Activated CD4-positive, alpha-beta memory T cell treated with anti-CD3 and anti-CD28 coated beads, Interleukin-2, amount 10 ng/mL, durations not matched to agents 7 days and 5 days (primary cell): ENCODE measurements at places on chromosomes 5 and 9. TPM values are rescaled to one million over a fixed set of nuclear protein-coding genes. Genes with fewer than 3 reads are reported as not detected.

Gene ENHO
- total RNA-seq = not detected

Gene PRRC1
- 44.4 TPM for total RNA-seq

Gene TLE4
- total RNA-seq = 38.3 TPM

Gene TIMD4
- total RNA-seq = 2.4 TPM

Gene ADGRD2
- not detected for total RNA-seq

Gene WWC1
- total RNA-seq = not detected

DNA sequence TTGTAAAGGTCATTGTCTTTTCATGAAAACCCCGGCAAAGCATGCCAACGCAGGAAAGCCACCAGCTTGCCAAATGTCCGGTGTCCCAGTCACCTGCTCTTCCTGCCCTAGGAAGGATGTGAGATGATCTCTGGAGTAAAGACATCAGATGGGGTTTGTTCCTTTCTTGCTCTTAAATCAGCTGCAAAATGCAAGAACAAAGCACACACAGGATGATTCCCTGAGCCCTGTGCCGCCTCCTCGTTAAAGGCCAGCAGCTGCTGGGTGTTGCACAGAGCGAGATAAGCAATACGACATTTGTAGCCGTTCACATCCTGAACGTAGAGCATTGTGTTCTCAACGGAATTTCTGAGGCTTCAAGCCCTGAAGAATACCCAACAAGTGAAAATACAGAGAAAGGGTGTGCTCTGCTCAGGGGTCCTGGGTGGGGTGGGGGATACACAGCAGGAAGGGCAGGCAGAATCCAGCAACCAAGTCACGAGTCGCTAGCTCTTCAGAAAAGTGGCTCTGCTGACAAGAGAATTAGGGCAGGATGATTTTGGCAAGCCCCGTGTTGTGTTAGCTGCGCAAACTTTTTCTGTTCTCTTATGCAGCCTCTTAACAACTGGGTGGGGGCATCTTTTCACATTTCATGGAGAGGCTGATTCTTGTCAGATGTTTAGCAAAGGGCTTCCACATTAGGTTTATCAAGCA is 229.2 kb upstream of the MAP3K1 start:
- no peak for DNase-seq

- DNase-seq = no peak
These were observed 11.7 kb downstream of the CDC14B start for GRCh38 chr9:96607971-96608370.

DNA sequence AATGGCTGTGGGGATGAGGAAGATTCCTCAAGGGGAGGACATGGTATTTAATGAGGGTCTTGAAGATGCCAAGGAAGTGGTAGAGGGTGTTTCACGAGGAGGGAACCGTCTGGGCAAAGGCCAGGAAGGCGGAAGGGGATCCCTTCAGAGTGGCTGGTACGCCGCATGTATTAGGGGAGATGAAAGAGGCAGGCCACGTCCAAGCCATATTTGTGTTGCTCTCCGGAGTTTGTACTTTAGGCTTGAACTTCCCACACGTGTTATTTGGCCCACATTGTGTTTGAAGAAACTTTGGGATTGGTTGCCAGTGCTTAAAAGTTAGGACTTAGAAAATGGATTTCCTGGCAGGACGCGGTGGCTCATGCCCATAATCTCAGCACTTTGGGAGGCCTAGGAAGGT is 1.2 kb downstream of the FXN start:
- DNase-seq = no peak

GRCh38 chr9:108178318-108178717 is 677.5 kb downstream of the ACTL7B start:
- DNase-seq = no peak

DNA sequence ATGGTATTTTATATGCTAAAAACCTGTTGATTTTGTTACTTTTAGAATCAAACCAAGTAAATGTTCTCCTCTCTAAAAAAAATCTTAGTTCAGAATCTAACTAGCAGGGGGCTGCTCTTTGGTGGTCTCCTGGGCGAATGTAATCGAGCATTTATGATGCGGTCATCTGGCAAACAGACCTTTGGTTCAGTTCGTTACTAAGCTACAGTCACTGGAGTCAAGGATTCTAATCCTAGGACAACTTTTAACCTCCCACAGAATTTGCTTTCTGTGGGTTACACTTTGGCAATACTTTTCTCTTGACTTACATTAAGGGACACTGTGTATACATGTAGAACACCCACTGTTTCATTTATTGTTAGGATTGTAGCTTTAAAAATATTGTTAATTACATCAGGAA is 26.3 kb upstream of the FREM1 start:
- no peak for DNase-seq

DNA sequence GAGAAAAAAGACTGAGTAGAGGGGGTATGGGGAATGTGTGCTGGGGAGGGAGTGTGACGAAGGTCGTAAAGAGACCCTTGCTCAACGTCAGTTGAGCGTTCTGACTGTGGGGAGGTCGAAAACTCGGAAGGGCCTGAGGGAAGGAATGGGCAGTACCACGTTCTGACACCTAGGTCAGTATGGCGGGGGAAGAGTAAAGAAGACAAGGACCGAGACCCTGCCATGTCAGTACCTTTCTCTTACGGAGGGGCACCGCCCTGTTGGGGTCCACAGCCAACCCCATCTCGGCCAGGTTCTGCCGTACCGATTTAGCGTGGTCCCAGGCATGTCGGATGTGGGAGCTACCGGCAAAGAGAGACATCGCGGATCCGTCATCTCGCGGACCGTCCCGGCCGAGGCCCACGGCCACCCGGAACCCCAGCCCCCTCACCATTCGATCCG is 375 bp downstream of the NOP16 start:
- no peak for DNase-seq

DNA sequence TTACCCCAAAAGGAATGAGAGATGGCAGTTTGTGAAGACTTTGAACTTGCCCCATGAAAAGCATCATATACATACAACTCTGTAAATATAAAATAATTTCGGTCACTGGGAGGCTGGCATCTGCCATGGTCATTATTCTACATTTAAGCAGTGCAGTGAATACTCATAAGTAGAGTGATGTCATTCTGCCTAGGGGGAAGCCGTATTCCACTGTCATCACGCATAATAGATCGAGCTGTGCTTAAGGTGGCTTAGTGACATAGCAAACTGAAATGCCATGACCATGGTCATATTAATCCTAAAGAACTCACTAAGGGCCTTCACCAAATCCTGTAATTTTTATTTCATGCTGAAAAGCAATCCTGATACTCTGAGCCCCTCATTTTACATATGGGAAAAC is 42.4 kb upstream of the NR4A3 start:
- DNase-seq = no peak

DNA sequence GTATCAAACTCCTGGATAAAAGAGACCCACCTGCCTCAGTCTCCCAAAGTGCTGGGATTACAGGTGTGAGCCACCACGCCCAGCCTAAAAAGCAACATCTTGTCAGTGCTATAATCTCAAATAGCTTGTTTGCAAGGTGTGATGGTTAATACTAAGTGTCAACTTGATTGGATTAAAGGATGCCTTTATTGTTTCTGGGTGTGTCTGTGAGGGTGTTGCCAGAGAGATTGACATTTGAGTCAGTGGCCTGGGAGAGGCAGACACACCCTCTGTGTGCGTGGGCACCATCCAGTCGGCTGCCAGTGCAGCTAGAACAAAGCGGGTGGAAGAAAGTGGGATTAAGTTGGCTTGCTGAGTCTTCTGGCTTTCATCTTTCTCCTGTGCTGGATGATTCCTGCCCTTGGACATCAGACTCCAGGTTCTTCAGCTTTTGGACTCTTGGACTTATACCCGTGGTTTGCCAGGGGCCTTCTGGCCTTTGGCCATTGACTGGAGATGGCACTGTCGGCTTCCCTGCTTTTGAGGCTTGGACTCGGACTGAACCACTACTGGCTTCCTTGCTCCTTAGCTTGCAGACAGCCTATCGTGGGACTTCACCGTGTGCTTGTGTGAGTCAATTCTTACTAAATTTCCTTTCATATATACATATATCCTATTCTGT is 28.1 kb downstream of the TARS1 start:
- no peak for DNase-seq

DNA sequence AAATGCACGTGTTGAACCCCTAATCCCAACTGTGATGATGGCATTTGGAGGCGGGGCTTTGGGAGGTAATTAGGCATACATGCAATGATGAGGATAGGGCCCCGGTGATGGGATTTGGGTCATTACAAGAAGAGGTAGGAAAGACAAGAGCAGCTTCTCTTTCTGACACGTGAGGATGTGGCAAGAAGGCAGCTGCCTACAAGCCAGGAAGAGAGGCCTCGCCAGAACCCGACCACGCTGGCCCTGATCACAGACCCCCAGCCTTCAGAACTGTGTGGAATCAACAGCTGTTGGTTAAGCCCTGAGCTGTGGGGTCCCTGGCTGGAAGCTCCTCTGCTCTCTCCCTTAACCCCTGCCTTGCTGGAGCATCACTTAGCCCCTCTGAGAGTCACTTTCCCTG is 57.5 kb downstream of the COL23A1 start:
- no peak for DNase-seq

DNA sequence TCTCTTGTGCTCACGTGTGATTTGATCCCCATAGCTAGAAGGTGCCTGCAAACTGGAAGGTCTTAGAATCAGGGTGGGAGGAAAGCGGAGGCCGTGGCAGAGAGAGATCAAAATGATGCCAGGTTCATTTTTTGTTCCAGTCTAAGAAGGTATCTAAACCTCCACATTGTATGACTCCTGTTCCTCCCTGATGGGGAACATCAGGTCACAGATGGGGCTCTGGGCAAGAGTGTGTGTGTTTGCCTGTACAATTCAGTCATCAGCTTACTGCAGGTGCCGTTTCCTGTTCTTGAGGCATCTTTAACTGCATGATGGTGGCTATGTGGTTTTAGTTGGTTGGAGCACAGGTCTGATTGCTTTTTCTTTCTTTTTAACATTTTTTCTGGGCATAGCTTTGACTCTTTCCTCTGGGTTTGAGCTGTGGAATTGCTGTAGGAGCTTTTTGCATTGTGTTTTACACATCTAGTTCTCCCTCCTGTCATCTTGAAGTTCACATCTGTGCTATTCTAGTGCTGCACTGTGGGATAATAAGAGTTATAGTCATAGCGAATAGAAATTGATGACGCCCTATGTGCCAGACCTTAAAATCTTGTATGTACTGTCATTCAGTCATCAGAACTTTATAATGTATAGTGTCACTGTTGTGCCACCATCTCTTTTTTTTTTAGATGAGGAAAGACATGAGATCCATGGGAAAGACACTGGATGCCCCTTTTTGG is 30.8 kb downstream of the ARHGAP26 start:
- DNase-seq = peak; percentile 65

GRCh38 chr9:69622676-69623075 is 49.5 kb downstream of the APBA1 start:
- DNase-seq = no peak

GRCh38 chr5:80161165-80161564 is 94.7 kb downstream of the SERINC5 start:
- no peak for DNase-seq

- no peak for DNase-seq
These were observed 79.6 kb downstream of the MYO10 start for GRCh38 chr5:16856531-16856930.

GRCh38 chr5:111252799-111253545 is 28.8 kb downstream of the CAMK4 start:
- DNase-seq = no peak

DNA sequence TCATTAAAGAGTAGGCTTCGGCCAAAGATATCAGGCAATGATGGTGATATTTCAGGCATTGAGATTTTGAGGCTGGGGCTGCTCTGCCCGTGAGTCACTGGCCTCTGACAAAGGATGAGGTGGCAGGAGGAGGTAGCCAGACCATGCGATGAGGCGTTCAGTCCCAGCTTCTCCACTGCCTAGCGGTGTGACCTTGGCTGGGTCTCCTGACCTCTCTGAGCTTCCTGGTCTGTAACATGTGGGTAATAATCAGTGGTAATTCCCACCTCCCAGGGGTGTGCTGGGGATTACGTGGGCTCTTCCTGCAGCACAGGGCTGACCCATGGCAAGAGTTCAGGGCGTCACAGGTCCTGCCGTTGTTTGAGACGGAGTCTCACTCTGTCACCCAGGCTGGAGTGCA is 73.2 kb upstream of the RAPGEF1 start:
- DNase-seq = no peak

DNA sequence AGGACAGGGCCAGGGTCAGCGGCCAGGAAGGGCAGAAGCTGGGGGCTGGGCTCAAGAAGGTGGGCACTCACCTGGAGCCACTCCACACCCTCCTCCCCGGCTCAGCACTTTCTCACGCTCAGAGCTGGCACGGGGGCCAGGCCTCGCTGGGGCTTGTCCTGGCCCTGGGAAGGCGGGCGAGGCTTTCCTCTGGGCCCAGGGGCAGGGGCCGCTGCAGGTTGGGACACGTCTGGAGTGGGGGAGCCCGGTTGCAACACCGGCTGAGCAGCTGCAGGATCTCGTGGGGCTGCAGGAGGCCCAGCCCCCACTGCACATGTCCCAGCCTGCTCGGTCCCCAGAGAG is 38.9 kb upstream of the EGFL7 start:
- no peak for DNase-seq

DNA sequence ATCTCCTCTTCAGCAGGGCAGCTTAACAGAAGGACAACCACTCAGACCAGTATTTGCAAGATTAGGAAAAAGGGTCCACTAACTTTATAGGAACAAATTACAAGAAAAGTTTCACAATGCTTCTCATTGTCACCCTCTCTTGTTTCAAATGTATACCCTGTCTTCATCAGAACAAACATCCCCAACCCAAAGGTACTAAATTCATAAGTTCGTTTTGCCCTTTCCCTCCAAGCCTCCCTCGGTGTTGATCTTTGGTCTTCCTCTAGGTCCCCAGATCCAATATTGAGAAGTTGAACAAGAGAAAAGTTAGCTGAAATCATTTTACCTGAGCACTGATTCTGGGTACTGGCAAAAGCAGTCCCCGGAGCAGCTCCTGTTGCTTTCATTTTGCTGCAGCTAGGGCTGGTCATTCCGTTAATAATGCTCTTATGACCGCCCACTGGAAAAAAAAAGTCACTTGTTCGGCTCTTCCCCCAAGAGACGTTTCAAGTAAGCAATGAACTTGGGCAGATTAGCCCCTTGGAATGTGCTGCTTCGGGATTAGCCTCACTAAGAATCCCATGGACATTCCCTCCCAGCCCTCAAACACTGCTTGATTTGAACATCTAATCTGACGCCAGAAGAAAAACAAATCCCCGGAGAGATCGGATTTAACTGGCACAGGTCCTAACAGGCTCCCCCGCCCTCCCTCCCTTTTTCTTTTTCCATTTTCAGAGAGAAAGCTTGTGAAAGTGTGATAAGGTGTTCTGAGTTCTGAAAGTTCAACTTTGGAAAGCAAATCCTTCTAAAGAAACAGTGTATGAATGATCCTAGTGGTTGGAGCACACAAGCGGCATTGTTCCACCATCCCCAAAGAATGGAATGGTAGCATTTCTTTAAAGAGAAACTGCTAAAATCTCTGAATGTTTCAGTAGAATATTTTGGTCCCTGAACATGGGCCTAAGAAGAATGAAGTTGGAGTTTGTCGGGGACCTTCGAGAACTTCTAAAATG is 252.5 kb downstream of the TRPM3 start:
- no peak for DNase-seq
